Cardiac muscle cell (in vitro differentiated cells and primary cell): ENCODE measurements at places on chromosomes 6 and 20. TPM values are rescaled to one million over a fixed set of nuclear protein-coding genes. Genes with fewer than 3 reads are reported as not detected.

The SLC35F1 gene
- 23.1 and 25.5 TPM in 2 replicates for total RNA-seq

- no peaks in the 10 kb centered on the region for H3K4me1 ChIP-seq
- H3K4me3 ChIP-seq: no peak overlapping the region
- DNase-seq: peak; percentile 33
Observed at GRCh38 chr20:12394786-12395185, 477.1 kb downstream of the BTBD3 start.

The DOK5 gene
- 1.0 and 1.4 TPM in 2 replicates for total RNA-seq

GRCh38 chr6:165671222-165671768 lies 8.3 kb upstream of the PDE10A start:
- no peaks in the 10 kb centered on the region for H3K36me3 ChIP-seq
- H3K27ac ChIP-seq: no peak overlapping the region
- peaks cover 40% of the 10 kb centered on the region for H3K27me3 ChIP-seq
- H3K4me3 ChIP-seq: no peak overlapping the region
- H3K4me1 ChIP-seq: no peaks in the 10 kb centered on the region

The SIRPB1 gene
- not detected in 2 replicates for total RNA-seq

GRCh38 chr20:61762167-61762710 lies 303.4 kb downstream of the TAF4 start:
- no peak overlapping the region for H3K27ac ChIP-seq
- no peaks in the 10 kb centered on the region for H3K4me1 ChIP-seq
- H3K4me3 ChIP-seq: no peak overlapping the region
- no peaks in the 10 kb centered on the region for H3K27me3 ChIP-seq
- H3K36me3 ChIP-seq: no peaks in the 10 kb centered on the region
- DNase-seq: no peak

The MCCD1 gene
- total RNA-seq: not detected in 2 replicates

The MEI4 gene
- total RNA-seq: 0.21 and 0.36 TPM in 2 replicates

The GPLD1 gene
- total RNA-seq: 1.1 and 4.8 TPM in 2 replicates

- peak; percentile 69 for DNase-seq
- H3K4me1 ChIP-seq: peaks cover 35% of the 10 kb centered on the region
- H3K27ac ChIP-seq: peak overlapping the region; percentile 34
- H3K27me3 ChIP-seq: no peaks in the 10 kb centered on the region
- H3K4me3 ChIP-seq: no peak overlapping the region
Observed at GRCh38 chr6:143745166-143746133, 67.7 kb downstream of the PHACTR2 start.

DNA sequence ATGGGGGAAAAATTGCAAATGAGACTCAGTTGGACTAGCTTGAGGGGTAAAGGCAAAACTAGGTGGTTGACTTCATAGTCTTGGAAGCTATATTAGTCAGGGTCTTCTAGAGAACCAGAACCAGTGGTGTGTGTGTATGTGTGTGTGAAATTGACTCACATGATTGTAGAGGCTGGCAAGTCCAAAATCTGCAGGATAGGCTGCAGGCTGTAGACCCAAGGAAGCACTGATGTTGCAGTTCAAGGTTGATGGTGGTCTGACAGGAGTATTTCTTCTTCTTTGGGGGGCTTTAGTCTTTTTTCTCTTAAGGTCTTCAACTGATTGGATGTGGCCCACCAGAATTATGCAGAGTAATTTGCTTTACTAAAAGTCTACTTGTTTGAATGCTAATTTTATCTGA lies 217.4 kb downstream of the MANEA start:
- no peak overlapping the region for H3K4me3 ChIP-seq
- peaks cover 19% of the 10 kb centered on the region for H3K27me3 ChIP-seq
- H3K36me3 ChIP-seq: no peaks in the 10 kb centered on the region
- H3K27ac ChIP-seq: no peak overlapping the region
- DNase-seq: no peak

DNA sequence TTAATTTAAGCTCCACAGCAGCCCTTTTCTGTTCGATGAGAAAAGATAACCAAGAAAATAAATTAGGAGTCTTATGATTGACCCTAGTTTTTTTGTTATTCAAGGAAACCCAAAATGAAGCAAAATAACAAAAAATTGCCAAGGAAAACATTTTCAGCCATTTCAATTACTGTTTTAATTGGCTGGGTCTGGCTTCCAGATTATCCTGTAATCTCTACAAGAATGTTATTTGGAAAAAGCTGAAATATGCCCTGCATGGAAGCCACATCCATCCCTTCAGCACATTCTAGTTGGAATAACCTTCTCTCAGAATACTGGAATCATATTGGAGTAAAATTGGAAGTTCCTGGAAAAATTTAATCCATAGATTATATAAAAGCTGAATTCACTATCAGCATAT lies 191.1 kb upstream of the CCN2 start:
- no peaks in the 10 kb centered on the region for H3K36me3 ChIP-seq
- no peak overlapping the region for H3K4me3 ChIP-seq
- H3K27ac ChIP-seq: no peak overlapping the region
- no peaks in the 10 kb centered on the region for H3K4me1 ChIP-seq
- H3K27me3 ChIP-seq: no peaks in the 10 kb centered on the region

DNA sequence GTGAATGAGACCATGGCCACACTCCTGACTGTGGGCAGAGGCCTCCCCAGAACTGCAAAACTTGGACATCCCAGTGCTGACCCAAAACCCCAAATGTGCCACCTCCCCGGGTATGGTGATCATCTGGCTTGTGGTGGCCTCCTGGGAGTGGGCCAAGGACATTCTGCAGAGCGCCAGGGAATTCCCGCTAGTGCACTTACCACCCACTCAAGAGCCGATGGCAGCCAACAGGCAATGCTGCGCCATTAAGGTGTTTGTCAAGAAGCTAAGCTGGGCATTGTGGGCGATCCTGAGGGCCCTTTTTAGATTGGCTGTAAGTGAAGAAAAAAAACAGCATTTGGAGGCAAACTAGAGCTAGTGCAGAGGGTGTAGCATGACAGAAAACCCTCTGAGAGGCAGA lies 9.4 kb downstream of the MMP24 start:
- H3K36me3 ChIP-seq: no peaks in the 10 kb centered on the region
- no peaks in the 10 kb centered on the region for H3K27me3 ChIP-seq
- peaks cover 30% of the 10 kb centered on the region for H3K4me1 ChIP-seq
- no peak overlapping the region for H3K27ac ChIP-seq
- H3K4me3 ChIP-seq: no peak overlapping the region

- H3K4me1 ChIP-seq: peaks cover 7% of the 10 kb centered on the region
- H3K27me3 ChIP-seq: no peaks in the 10 kb centered on the region
- no peak overlapping the region for H3K27ac ChIP-seq
- no peak for DNase-seq
- H3K4me3 ChIP-seq: no peak overlapping the region
Observed at GRCh38 chr6:169424821-169425240, 171.2 kb upstream of the THBS2 start.

- H3K36me3 ChIP-seq: no peaks in the 10 kb centered on the region
- H3K4me1 ChIP-seq: no peaks in the 10 kb centered on the region
- H3K4me3 ChIP-seq: no peak overlapping the region
Observed at GRCh38 chr6:132746048-132746447, 11.7 kb downstream of the VNN2 start.

- no peak overlapping the region for H3K4me3 ChIP-seq
- no peaks in the 10 kb centered on the region for H3K36me3 ChIP-seq
- no peaks in the 10 kb centered on the region for H3K27me3 ChIP-seq
- H3K4me1 ChIP-seq: peaks cover 18% of the 10 kb centered on the region
Observed at GRCh38 chr6:134539865-134540323, 222.0 kb upstream of the SGK1 start.

The MYL9 gene
- total RNA-seq: 579 and 882 TPM in 2 replicates

The TRIM40 gene
- not detected in 2 replicates for total RNA-seq

GRCh38 chr6:130138116-130138908 lies 84.4 kb downstream of the SAMD3 start:
- H3K36me3 ChIP-seq: no peaks in the 10 kb centered on the region
- DNase-seq: no peak
- no peaks in the 10 kb centered on the region for H3K27me3 ChIP-seq
- H3K27ac ChIP-seq: no peak overlapping the region
- H3K4me1 ChIP-seq: peaks cover 13% of the 10 kb centered on the region

DNA sequence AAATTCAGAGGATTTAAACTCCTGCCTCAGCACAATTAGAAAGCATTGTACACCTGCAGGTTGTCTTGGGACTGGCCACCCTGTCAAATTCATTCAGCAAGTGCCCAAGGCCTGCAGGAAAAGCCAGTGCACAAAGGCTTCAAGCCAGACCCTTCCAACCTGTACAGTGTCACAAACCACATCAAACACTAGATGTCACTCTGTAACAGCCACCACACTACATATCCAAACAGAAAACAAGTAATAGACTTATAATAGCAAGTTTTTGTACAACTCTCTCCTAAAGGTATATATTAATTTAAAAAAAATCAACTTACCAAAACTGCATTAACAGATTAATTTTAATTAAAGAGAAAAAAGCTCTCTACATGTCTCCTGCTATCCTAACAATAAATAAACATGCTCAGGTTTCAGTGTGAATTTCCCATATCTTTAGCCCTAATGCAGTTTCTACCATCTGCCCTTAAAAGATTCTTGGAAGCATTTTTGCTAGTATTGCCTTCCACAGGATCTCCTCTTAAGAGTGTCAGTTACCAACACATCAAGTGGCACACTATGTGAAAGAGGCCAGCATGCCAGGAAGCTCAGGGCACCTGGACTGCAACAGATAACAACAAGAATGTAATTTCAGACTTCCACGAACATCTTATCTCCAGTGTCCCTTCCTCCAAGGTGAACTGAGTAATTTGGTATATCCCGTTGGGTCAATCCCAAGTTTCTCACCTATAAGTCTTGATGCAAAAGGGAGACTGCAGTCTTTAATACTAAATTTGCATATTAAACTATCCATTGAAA lies 47.5 kb downstream of the RALGAPA2 start:
- H3K27ac ChIP-seq: no peak overlapping the region
- H3K4me1 ChIP-seq: peaks cover 14% of the 10 kb centered on the region
- H3K36me3 ChIP-seq: no peaks in the 10 kb centered on the region
- H3K27me3 ChIP-seq: no peaks in the 10 kb centered on the region
- peak; percentile 46 for DNase-seq

- H3K27ac ChIP-seq: no peak overlapping the region
- H3K27me3 ChIP-seq: no peaks in the 10 kb centered on the region
- H3K4me1 ChIP-seq: peaks cover 12% of the 10 kb centered on the region
- no peaks in the 10 kb centered on the region for H3K36me3 ChIP-seq
- no peak for DNase-seq
Observed at GRCh38 chr6:150739711-150740349, 125.7 kb upstream of the MTHFD1L start.

GRCh38 chr6:158850807-158851115 lies 31.6 kb upstream of the EZR start:
- H3K4me3 ChIP-seq: no peak overlapping the region
- H3K27me3 ChIP-seq: no peaks in the 10 kb centered on the region
- DNase-seq: peak; percentile 33
- no peak overlapping the region for H3K27ac ChIP-seq
- no peaks in the 10 kb centered on the region for H3K36me3 ChIP-seq

DNA sequence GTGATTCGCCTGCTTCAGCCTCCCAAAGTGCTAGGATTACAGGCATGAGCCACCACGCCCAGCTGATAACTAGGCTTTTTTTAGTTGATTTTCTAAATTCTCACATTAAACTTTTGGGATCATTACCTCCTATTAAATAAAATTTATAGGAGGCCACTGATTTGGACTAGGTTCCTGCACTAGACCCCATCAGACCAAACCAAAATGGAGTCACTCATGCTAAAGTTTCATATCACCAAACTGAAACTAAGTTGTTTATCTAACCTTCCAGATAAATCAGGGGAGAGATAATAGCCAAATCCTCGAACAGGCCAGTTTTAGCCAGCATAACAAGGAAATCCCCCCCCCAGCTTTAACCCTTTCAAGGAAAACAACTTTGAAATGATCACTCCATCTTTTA lies 98.4 kb upstream of the SLC22A16 start:
- no peak overlapping the region for H3K27ac ChIP-seq
- no peaks in the 10 kb centered on the region for H3K27me3 ChIP-seq
- no peak for DNase-seq
- H3K4me1 ChIP-seq: no peaks in the 10 kb centered on the region
- H3K4me3 ChIP-seq: no peak overlapping the region

The BMP7 gene
- 213 and 276 TPM in 2 replicates for total RNA-seq
